MG63 (cell line): ENCODE measurements at places on chromosomes 11 and 22.
A peak's percentile ranks its signal among the peaks of the same experiment; 100 is the strongest.

DNA sequence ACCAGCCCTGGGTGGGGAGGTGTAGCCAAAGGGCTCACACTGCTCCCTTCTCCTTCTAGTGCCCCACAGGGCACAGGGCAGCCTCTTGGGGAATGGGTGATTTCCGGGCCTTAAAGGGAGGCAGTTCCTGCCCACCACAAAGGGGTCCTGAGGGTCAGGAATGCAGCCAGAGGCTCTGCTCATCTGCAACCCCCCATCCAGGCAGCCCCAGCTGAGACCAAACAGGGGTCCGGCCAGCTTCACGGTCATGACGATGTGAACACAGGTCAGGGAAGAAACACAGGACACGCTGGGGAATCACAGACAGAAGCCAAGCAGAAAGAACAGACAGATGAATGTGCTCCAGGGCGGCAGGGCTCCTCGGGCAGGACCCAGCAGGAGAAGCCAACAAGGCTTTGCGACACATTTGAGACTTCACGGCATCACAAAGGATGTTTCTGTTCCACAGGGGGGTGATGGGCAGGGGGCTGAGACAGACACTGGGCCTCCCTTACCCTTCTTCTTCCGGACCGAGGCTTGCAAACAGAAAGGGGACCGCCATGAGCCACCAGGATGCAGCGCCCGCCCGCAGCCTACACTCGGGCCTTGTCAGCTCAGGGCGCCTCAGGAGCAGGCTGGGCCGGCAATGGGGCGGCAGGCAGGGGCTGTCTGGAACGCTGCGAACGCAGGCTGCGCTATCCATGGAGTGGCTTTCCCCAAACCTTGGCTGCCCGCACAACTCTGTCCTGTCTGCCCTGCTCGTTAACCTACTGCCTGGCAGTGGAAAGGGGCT lies 101.9 kb downstream of the CTTN start:
- DNase-seq: no peak

- peak; percentile 34 for DNase-seq
Measured at GRCh38 chr11:64888729-64889511, 10.5 kb upstream of the EHD1 start.

DNA sequence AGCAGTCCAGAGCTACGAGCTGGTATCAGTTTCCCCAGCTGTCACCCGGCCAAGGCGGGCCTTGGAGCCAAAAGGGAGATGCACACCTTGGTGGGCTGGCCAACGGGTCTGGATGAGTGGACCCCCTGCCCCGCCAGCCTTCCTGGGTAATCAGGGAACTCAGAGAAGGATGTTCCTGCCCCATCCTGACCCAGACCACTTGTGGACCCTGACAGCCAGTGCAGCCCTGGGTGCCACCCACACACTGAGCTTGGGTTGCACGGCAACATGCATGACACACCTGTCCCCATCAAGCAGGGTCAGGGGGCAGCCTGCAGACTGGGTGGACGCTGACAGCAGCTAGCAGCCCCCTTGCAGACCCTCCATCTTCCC lies 8.6 kb downstream of the SLC25A1 start:
- no peak for DNase-seq

- DNase-seq: no peak
Measured at GRCh38 chr11:115707180-115707905, 203.1 kb upstream of the CADM1 start.

DNA sequence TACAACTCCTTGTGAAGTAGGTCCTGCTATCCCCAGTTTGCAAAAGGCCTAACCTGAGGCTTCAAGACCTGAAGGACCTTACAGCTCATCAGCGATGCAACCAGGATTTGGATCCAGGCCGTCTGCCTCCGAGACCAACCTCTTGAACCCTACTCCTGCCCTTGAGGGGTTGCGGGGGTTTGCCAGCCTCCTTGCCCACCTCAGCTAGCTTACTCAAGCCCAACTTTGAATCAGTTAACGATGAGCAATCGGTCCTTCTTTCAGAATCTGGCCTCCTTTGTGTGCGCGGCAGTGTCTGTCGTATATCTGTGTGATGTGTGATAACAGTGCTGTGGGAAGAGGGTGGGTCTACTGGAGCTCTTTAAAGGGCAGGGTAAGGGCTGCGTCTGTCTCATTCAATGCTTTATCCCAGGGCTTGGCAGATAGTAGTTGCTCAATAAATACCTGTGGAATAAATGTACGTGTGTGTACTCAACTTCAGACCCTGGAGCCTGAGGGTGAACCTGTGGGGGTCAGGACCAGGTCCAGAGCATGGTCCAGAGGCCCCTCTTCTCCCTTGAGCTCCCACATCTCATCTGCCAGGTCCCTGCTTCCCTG lies 3.2 kb downstream of the CHRM1 start:
- DNase-seq: no peak

DNA sequence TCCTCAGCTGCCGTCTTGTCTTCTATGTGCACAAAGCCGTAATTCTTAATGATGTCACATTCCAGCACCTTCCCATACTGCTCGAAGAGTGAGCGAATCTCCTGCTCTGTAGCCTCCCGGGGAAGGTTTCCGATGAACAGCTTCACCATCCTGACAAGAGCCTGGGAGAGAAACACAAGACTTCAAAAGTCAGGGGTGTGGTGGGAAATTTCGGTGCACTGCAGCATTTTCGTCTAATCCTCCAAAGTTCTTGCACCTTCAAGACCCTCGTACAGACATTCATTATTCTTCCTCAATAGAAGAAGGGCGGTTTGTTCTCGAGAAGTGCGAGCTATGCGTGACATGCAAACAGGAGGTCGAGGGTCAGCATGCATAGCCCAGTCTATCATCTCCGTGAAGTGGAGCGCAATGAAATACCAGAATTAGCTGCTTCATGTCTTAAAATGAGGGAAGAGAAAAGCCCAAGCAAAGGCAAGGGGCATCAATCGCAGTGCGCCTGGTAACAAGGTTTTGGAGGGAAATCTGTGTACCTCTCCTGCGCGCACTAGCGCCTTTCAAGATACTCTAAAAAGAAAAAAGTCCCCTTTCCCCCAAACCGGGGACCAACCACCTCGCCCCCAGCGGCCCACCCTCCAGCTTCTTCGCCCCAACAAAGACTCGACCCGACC lies 622 bp downstream of the RBM4B start:
- no peak for DNase-seq

- DNase-seq: no peak
Measured at GRCh38 chr11:17508306-17508705, 31.7 kb upstream of the ABCC8 start.

DNA sequence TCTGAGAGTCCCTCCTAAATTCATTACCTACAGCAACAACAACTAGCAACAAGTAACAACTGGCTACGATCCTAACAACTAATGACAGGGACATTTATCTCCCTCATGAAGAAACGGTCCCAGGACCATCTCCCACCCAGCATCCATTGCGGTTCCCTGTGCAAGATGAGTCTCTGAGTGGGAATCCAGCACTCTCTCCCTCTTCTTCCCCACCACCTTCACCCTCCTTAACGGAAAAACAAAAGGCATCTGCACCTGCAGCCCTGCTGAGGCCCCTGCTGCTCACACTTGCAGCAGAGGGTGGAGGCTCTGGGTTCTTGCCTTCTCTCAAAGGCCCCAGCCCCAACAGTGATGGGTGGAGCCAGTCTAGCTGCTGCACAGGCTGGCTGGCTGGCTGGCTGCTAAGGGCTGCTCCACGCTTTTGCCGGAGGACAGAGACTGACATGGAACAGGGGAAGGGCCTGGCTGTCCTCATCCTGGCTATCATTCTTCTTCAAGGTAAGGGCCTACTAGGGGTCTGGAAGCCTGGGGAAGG lies at the start of gene CD3G:
Gene CD3G, plus strand, starts transcription at position 364 of the 535 bp plus-strand sequence. Its CDS starts 80 bp downstream, at position 444.
- no peak for DNase-seq

DNA sequence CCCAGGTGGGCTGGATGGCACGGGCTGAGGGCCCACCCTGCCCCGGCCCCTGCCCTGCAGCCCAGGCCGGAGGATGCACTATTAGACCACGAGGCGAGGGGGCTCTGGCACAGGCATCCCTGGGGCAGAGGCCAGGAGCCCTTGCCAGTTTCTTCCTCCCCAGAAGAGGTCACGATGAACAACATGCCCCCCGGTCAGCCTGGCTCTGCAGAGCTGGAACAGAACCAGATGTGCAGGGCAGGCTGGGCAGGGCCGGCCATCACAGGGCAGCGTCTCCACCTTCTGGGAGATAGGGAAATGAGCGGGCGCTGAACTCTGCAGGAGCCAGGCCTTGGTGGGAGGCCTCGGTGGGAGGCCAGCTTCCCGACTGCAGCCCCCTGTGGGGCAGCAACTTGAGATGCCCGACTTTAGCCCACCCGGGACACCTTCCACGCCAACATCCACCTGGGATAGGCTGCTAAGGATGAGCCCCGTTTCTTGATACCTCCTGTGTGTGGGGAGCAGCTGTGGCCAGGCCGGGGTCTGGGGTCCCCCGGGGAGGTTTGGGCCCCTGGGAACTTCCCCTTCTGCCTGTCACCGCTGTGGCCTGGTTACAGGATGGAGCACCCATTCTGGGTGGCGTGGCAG lies 21.8 kb upstream of the GNB1L start:
- DNase-seq: no peak

GRCh38 chr11:119471329-119471728 lies 48.4 kb upstream of the THY1 start:
- DNase-seq: no peak

- no peak for DNase-seq
Measured at GRCh38 chr11:11451501-11452005, 98.5 kb upstream of the CSNK2A3 start.

DNA sequence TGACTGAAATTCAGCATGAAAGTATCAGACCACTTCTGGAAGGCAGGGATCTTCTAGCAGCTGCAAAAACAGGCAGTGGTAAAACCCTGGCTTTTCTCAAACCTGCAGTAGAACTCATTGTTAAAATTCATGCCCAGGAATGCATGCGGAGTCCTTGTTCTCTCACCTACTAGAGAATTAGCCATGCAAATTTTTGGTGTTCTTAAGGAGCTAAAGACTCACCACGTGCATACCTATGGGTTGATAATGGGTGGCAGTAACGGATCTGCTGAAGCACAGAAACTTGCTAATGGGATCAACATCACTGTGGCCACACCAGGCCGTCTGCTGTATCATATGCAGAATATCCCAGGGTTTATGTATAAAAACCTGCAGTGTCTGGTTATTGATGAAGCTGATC lies 19.1 kb downstream of the ZBTB44 start:
- no peak for DNase-seq

DNA sequence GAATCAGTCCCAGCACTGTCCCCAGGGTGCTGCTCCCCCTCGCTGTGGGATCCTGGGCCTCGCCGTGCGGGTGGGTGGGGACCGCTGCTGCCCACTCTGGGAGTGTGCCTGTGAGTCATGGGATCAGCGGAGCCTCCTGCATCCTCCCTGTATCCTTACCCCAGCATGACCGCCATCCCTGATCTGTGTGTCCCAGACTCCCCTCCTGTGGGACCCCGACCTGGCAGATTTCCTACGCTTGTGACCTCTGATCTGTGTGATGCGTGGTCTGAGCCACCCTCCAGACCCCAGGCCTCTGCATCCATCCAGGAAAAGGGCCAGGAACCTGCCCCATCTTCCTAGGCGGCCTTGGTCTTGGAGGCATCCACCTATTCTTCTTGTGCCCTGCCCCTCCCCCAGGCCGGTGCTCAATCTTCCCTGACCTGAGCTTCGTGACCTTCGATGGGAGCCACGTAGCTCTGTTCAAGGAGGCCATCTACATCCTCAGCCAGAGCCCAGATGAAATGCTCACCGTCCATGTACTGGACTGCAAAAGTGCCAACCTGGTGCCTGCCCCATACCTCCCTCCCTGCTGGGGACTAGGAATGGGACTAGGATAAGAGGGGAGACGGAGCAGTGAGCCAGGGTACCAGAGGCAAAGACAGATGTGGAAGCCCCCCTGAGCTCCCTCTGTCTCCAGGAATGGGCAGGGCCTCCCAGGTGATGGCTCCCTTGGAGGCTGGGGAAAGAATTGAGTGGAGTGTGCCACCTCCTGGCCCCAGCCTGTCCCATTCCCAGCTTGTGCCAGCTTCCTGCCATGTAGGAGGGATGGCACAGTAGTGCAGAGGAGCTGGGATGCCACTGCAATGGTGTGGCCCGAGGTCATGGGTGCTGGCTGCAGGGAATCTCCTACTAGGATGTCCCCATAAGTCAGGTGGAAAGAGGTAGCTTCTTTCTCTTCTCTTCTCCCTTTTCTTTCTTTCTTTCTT lies 65.4 kb downstream of the OTOG start:
- DNase-seq: no peak

DNA sequence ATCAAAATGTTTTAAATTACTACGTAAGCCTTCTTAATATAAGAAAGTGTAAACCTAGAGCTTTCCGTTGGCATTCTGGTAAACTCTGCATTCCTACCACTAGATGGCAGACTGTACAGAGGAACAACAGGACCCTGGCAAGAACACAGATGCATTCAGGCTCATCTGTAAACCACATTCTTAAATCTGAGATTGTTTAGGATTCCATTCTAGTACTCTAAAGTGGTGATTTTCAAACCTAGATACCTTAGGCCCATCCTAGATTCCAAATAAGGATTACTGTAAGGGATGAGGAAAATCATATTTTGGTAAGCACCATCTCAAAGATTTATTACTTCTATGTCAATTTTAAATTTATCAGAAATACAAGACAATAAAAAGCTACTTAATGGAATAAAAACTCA lies 26.9 kb downstream of the PICALM start:
- DNase-seq: peak; percentile 63

DNA sequence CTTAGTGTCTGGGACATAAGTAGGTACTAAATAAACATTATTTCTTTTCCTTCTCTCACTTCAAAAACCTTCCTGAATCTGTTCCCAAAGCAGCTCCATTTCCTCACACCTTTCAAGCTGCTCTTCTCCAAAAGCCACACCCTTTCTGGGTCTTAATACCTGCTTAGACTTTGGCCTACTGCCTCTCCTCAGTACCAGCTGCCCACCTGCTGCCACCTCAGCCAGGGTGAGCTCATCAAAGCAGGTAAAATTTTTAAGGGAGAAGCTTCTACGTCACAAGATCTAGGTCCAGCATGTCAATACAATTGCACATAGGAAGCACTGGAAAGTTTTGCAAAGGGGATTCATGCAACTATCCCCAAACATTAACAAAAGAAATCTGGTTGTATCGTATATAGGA lies 108.4 kb downstream of the RPL27A start:
- DNase-seq: no peak

DNA sequence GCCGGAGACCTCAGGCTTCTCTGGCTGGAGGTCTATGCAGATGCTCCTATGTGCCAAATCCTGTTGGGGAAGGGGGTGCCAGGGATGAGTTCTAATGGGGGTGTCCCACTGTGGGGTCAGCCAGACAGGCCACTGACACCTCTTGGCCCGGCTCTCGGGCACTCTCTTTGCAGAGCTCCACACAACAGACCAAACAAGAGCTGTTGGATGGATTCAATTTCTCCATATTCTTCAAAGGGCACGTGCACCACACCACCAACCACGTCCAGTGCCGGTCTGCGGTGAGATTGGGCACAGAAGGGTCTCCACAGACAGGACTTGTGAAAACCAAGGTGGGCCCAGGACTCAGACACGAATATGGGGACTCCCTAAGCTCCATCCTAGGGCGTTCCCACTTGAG lies 2.2 kb upstream of the RGL4 start:
- no peak for DNase-seq

DNA sequence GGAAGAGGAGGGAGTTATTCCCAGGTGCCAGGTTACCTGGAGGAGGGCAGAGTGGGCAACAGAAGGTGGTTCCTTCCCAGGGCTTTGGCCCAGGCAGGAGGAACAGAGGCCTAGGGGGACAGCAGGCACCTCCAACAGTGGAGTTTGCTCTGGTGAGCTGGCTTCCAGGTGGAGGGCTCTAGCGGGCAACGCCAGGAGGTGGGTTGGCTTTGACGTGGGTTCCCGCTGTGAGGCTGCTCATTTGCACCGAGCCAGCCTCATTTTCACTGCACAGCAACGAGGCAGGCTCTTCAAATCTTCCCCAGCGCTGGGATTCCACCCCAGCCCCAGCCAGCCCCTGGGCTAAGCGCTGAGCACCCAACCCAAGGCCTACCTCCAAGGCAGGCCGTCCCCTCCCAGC lies 8.1 kb downstream of the IGSF9B start:
- DNase-seq: no peak
